GF-D8 (cell line): ENCODE measurements at places on chromosomes 2 and 18.

GRCh38 chr2:12217175-12217574 lies 470.7 kb downstream of the LPIN1 start:
- no peak for DNase-seq

DNA sequence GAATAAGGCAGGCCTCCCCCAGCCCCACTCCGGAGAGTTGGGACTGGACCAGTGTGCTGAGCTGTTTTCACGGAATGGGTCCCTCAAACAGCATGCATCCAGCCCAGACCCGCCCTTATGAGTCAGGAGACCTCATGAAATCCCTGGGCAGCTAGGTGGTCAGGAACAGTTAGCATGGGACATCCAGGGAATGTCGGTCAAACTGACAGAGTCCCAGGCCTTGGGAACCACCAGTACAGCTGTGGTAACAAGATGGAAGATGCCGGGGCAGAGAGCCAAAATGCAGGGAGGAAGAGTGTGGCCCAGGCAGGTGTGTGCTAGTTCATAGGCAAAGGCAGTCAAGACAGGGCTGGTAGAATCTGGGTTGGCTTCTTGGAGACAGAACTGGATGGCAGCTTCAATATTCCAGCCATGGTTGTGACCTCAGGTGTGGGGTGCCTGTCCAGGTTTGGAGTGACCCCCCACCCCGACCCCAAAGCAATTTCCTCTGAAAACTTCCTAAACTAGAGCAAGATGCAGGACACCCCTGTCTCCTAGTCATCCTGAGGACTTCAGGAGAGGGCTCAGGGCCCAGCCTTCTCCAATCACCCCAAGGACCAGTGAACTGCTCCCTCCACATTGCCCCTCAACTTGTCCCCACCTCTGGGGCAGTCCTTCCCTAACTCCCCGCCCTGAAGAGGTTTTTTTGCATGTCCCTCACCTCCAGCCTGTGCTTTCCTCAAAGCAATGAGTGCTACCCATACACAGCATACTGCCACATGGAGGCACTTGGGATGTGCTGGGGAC lies 46.5 kb downstream of the KCNIP3 start:
- DNase-seq = no peak

DNA sequence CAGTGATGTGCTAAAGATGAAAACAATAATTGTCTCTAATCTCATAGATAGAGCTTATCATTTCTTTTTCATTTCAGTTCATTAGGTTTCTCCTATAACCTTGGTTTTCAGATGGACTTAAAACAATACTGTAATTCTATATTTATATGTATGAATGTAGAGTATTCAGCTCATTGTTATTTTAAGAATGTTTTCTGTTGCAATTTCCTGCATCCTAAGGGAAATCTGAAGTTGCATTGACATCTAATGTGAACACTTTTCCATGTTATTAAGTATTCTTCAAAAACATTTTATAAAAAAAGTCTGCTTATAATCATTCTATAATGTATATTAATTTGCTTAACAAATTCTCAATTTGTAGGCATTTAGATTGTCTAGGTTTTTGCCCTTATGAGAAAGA lies 288.9 kb downstream of the XIRP2 start:
- no peak for DNase-seq

GRCh38 chr2:122031544-122032263 lies 276.3 kb downstream of the TSN start:
- no peak for DNase-seq
